Cerebellar cortex (tissue), 1 donor: ENCODE measurements at places on chromosomes 7 and 10.

DNA sequence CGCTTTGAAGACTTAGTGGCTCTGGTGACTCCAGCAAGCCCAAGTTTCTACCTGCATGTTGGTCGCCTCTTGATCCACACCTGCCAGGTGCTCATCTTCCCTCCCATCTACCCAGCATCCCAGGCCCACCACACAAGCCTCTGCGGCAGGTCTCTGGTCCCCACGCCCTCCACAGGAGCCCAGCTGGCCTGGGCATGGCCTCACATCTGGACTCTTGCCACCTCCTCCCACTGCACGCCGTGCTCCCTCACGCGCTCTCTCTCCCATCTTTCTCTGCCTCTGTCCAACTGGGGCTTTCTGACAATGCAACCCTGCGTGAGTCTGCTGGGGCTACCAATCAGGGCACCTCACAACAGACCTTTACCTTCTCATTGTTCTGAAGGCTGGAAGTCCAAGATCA lies 50.2 kb upstream of the FGFR2 start:
- DNase-seq: no peak

GRCh38 chr7:158446281-158446680 lies 141.3 kb downstream of the PTPRN2 start:
- DNase-seq: no peak

DNA sequence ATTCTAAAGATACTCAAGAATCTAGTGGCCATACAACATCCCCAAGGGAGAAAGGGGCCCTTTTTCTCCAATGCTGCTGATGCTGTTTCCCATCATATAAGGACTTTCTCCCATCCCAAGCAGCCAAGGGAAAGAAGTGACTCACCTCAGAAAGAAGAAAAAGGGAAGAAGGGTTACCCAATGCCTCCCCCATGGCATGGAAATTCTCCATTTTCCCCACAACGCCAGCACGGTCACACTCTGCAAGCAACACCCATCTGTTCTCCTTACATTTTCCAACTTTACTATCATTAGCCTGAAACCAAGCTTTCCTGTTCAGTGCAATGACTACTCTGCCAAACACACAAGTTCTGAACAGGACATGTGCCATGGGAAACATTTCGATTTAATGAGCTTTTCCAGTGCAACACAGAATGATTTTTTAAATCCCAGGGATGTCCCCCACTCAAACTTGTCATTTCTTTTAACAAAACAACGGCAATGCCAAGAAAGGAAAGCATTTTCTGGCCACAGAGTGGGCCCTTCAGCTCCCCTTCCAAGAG lies 67.9 kb downstream of the PTPRN2 start:
- DNase-seq: no peak

GRCh38 chr10:5627486-5628044 lies 38.8 kb downstream of the ASB13 start:
- no peak for DNase-seq
